ENCODE measurements at places on chromosomes 6 and 20. TPM values are rescaled to one million over a fixed set of nuclear protein-coding genes. Genes with fewer than 3 reads are reported as not detected.

GRCh38 chr6:19024737-19025136 lies 637.6 kb downstream of the RNF144B start:
- no peak for DNase-seq
- H3K27ac ChIP-seq = no peak overlapping the region
- H3K27me3 ChIP-seq = no peaks in the 10 kb centered on the region
- no peaks in the 10 kb centered on the region for H3K4me1 ChIP-seq

The UNC5CL gene
- total RNA-seq = 1.5 TPM

- no peak for DNase-seq
- no peak overlapping the region for H3K4me3 ChIP-seq
- H3K4me1 ChIP-seq = no peaks in the 10 kb centered on the region
- H3K36me3 ChIP-seq = no peaks in the 10 kb centered on the region
- no peaks in the 10 kb centered on the region for H3K27me3 ChIP-seq
Measured at GRCh38 chr6:46437671-46438221, 53.5 kb downstream of the RCAN2 start.

DNA sequence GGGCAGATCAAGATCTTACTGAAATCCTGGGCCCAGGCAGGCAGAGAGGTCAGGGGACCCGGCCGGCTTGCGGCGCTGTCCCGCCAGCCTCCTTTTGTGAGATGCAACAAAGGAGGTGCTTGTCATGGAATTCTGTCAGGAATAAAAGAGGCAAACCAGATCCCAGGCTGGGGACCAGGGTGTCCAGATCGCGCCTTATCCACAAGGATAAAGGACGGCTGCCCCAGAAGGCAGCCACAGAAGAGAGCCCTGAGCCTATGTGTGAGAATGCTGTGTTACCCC lies 42.6 kb upstream of the CDH22 start:
- no peaks in the 10 kb centered on the region for H3K27me3 ChIP-seq
- no peak for DNase-seq
- H3K4me1 ChIP-seq = peaks cover 9% of the 10 kb centered on the region
- H3K4me3 ChIP-seq = no peak overlapping the region
- H3K27ac ChIP-seq = peak overlapping the region; percentile 46

- no peaks in the 10 kb centered on the region for H3K4me1 ChIP-seq
- no peaks in the 10 kb centered on the region for H3K27me3 ChIP-seq
- no peak overlapping the region for H3K27ac ChIP-seq
- H3K4me3 ChIP-seq = no peak overlapping the region
- DNase-seq = no peak
- no peaks in the 10 kb centered on the region for H3K36me3 ChIP-seq
Measured at GRCh38 chr6:168886964-168887363, 366.7 kb downstream of the THBS2 start.

The TREM1 gene
- 1.1 TPM for total RNA-seq

The WFDC12 gene
- not detected for total RNA-seq

DNA sequence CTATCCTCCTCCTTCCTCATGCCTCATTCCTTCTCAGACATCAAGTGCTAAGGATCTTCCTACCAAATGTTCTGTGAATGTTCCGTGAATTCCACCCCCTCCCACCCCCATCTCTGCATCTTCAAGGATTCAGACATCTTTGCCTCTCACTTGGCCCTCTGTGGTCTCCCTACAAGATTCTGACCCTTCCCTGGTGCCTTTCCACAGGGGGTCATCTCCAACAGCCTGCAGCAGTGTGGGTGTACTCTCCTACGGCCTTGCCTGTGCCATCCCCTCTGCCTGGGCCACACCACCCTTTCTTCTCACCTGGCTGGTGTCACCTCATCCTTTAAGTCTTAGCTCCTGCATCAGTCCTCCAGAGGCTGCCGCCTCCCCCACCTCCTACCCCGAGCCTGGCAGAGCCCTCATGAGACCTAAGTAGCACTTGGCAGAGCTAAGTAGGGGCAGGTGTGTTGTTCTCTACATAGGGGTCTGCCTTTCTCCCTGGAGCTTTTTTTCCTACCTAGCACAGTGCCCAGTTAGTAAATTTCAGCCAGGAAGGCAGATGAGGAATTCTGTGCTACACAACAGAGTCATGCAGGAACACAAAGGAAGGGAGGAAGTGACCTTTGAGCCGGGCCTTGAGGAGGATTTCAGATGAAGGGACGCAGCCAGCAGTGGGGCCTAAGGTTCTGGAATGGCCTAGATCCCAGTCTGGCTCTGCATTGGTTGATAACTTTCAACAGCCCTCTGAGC lies 43.1 kb downstream of the TM9SF4 start:
- no peaks in the 10 kb centered on the region for H3K27me3 ChIP-seq
- no peak overlapping the region for H3K27ac ChIP-seq
- H3K4me3 ChIP-seq = no peak overlapping the region
- no peaks in the 10 kb centered on the region for H3K4me1 ChIP-seq
- H3K36me3 ChIP-seq = peaks cover 38% of the 10 kb centered on the region

DNA sequence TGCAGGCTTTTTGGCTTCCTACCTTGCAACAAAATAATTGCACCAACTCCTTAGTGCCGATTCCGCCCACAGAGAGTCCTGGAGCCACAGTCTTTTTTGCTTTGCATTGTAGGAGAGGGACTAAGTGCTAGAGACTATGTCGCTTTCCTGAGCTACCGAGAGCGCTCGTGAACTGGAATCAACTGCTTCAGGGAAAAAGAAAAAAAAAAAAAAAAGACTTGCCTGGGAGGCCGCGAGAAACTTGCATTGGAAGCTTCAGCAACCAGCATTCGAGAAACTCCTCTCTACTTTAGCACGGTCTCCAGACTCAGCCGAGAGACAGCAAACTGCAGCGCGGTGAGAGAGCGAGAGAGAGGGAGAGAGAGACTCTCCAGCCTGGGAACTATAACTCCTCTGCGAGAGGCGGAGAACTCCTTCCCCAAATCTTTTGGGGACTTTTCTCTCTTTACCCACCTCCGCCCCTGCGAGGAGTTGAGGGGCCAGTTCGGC lies 420 bp downstream of the SOX4 start:
- H3K27ac ChIP-seq = peak overlapping the region; percentile 96
- H3K4me3 ChIP-seq = peak overlapping the region; percentile 95
- H3K27me3 ChIP-seq = no peaks in the 10 kb centered on the region
- peak; percentile 32 for DNase-seq
- no peaks in the 10 kb centered on the region for H3K4me1 ChIP-seq

The LY6G6C gene
- not detected for total RNA-seq

GRCh38 chr6:11437824-11438459 lies 99.6 kb upstream of the TMEM170B start:
- peaks cover 14% of the 10 kb centered on the region for H3K4me1 ChIP-seq
- no peak overlapping the region for H3K4me3 ChIP-seq
- no peaks in the 10 kb centered on the region for H3K27me3 ChIP-seq
- H3K36me3 ChIP-seq = no peaks in the 10 kb centered on the region
- DNase-seq = no peak
- H3K27ac ChIP-seq = no peak overlapping the region

DNA sequence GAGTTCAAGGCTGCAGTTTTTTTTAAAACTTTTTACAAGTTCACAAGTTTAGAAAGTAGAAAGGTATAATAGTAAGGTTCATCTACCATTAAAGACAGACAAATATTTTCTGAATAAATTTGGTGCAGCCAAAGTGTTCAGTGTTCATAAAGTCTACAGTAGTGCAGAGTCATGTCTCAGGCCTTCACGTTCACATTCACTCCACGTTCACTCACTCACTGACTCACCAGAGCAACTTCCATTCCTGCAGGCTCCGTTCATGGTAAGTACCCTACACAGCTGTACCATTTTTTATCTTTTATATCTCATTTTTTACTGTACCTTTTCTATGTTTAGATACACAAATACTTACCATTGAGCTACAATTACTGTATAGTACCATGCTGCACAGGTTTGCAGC lies 67.6 kb downstream of the B4GALT5 start:
- H3K36me3 ChIP-seq = peaks cover 72% of the 10 kb centered on the region
- H3K27ac ChIP-seq = no peak overlapping the region
- DNase-seq = no peak
- H3K4me3 ChIP-seq = no peak overlapping the region

GRCh38 chr6:134094441-134094840 lies 42.0 kb upstream of the SLC2A12 start:
- no peaks in the 10 kb centered on the region for H3K4me1 ChIP-seq
- no peak for DNase-seq

Data from tibial nerve (tissue), 4 donors.